Suppressor macrophage treated with lipopolysaccharide for 1 hour (primary cell): ENCODE measurements at places on chromosomes 13 and 19.

GRCh38 chr19:35902870-35903475 is 644 bp downstream of the HCST start:
- DNase-seq, result no peak

DNA sequence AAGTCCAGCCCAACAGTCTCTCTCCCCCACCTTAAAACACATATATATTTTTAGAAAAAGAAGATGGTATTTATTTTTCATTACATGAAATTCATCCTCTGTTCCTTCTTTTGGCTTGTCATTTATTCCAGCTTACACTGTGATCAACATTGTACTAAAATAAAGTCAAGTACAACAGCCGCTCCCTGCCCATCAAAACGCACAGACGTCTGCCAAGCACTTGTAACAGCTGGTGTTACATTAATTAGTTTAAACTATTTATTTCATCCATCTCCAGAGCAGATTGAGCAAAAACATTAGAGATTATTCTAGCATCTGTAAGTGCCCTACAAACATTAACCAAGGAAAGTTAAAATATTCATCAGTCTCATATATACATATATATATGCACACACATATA is 350.5 kb downstream of the DACH1 start:
- DNase-seq, result no peak

GRCh38 chr13:94798738-94799137 is 86.4 kb upstream of the SOX21 start:
- DNase-seq, result no peak

DNA sequence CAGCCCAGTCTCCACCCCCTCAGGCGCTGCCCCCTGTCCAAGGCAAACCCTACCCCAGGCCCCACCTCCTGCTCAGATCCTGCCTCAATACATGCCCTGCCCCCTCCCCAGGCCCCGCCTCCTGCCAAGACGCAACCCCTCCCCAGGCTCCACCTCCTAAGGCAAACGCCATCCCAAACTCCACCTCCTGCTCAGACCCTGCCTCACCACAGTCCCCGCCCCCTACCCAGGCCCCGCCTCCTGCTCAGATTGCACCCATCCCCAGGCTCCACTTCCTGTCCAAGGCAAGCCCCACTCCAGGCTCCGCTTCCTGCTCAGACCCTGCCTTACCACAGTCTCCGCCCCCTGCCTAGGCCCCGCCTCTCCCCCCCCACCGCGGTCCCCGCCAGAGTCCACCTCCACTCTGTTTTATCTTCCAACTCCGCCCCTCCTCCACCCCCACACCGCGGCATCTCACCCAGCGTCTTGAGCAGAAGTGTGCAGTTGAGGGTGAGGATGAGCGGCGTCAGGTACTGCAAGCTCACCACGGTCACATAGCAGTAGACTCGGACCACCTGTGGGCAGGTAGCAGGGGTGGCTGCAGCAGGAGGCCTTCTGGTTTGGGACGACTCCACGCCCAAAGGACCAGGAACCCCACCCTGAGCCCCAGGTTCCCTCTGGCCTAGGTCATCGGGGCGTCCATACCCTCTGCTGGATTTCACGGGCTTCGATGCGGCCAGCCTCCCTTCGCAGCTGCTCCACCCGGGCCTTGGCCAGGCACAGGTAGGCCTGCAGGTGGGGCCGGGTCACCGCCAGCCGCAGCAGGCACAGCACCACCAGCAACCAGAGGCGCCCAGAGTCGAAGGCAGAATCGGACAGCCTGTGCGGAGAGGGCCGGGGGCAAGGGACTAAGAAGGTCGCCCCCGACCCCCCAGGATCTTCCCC is 17.7 kb downstream of the TMEM161A start:
- no peak for DNase-seq

DNA sequence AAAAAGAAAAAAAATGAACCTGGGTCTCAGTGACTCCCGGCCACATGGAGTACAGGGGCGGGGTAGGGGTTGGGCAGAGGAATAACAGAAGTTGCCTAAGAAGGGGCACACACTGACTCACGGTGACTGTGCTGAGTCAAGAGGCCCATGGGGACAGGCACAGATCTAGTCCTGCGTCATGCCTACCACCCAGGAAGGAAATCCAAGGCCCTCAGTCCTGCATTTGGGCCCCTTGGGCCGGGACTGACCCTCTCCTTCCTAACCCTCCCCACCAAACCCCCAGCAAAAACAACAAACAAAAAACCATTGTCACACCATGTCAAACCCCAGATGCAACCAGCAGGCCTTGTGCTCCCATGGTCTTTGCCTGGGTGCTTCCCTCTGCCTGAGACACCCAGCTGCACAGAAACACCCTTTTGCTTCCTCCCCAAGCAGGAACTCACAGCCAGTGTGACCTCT is 9.6 kb upstream of the NOTCH3 start:
- DNase-seq, result peak; percentile 97

GRCh38 chr13:50668049-50668448 is 175.4 kb downstream of the DLEU7 start:
- peak; percentile 22 for DNase-seq

- DNase-seq, result no peak
Measured at GRCh38 chr13:23617551-23618024, 47.4 kb downstream of the TNFRSF19 start.

DNA sequence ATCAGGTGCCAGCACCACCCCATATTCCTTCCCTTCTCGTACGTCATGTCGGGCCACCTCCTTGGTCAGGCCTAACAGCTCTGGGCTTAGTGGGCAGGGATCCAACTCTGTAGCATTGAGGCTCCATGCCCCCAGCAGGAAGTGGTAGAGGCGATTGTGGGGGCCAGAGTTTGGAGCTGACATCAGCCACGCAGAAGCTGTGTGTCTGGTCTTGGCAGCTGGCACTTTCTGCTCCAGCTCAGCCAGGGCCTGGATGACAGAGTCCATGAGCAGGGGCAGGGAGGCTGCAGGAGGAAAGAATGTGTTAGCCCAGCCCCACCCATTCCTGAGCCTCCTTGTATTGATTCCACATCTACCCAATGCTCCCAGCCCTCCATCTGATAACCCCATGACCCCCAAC is 3.0 kb downstream of the PGLYRP2 start:
- no peak for DNase-seq

DNA sequence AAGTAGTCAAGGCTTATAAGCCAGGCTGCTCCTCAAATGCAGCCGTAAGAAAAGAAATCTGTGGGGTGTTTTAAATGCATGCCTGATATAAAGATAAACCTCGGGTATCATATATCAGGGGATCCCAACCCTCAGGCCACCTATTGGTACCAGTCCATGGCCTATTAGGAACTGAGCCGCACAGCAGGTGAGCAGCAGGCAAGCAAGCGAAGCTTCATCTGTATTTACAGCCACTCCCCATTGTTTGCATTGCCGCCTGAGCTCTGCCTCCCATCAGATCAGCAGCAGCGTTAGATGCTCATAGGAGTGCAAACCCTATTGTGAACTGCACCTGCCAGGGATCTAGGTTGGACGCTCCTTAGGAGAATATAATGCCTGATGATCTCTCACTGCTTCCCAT is 233.5 kb upstream of the SERP2 start:
- DNase-seq, result no peak

DNA sequence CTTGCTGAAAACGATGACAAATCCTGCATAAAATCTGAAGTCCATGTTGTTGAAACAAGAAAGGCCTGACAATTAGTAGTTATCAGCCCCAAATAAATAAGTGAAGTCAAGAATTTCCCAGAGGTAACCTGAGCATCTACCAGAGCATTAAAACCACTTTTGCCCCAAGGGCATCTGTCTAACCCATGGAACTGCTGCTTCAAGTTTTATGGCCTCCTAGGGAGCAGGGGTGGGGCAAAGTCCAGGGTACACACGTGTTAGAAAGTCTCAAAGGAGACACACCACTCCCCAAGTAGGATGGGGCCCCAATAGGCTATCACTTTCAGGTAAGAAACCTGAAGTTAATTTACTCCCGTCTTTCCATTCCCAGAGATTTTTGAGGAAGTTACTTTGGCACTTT is 81.1 kb downstream of the CACNA1A start:
- no peak for DNase-seq

GRCh38 chr19:29211562-29212355 is 1.2 kb downstream of the UQCRFS1 start:
- no peak for DNase-seq

DNA sequence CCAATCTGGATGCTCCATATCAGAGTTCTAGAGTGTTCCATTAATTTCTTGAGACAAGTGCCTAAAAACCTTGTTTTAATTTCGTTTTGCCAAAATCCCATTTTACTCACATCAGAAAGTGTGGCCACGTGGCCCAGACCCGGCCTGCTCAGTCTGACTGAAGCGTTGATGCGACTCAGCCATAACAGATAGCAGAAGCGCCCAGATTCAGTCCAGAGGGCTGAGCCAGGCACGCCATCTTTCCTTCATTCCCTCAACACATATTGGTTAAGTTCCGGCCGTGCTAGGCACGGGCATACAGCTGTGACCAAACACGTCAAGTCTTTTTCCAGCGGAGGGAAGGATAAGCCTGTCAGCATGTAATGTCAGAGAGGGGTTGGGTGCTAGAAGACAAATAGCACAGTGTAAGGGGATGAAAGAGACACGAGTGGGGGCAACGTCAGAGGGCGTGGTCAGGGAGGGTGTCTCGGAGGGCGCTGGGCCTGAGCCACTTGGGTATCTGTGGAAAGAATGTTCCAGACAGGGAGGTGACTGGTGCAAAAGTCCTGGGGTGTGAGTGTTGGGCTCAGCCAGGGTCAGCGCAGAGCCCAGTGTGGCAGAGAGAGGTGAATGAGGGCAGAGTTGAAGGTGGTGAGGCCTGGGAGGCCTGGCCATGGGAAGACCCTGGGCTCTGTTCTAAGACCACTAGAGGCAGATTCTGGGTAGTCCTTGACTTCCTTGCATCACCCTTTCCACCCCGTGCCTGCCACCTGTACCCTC is 3.1 kb downstream of the F10 start:
- no peak for DNase-seq
